ENCODE measurements at places on chromosomes 6 and 20.

- no peak for DNase-seq
Measured at GRCh38 chr20:16699293-16699692, 30.5 kb upstream of the SNRPB2 start.

- peak; percentile 45 for DNase-seq
Measured at GRCh38 chr6:144585217-144585814, 300.2 kb downstream of the UTRN start.

DNA sequence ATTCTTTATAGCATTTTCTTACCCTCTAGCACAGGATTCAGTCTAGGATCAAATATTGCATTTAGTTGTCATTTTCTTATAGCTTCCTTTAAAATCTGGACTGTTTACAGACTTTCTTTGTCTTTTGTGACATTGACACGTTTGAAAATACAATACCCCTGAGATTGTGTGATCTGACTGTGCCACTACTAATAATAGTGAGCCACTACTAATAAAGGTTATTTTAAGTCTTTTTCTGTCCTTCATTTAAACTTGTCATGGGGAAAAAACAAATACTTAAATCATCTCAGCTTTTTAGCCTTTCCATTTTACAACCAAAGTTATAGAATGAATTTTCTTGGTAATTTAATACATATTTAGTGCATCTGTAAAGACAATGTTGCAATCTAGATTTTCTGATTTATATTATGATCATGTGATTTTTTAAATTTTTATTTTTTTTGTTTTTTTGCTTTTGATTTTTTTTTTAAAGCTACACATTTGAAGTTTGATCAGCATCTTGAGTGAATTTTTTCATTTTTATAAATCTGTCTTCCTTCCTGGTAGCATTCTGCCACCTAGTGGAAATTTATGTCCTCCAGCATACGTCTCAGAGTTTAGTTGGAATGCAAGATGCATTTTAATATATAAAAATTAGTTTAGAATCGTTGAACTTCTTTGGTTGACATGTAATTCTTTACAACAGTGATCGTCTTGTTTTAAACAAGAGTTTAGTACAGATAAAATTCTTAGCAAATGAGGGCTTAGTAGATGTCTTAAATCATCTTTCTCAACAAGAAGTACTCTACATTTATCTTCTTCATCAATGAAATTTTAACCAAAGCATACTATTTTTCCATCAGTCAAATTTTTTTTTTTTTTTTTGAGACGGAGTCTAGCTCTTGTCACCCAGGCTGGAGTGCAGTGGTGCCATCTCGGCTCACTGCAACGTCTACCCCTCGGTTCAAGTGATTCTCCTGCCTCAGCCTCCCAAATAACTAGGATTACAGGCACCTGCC is 119.4 kb downstream of the NCOA3 start:
- DNase-seq = peak; percentile 39

- no peak for DNase-seq
Measured at GRCh38 chr20:38134427-38135270, 30.4 kb downstream of the TGM2 start.

GRCh38 chr20:52552181-52552872 is 360.7 kb upstream of the ZFP64 start:
- DNase-seq = no peak

- DNase-seq = peak; percentile 61
Measured at GRCh38 chr20:40688129-40689099, 622 bp downstream of the MAFB start.

- DNase-seq = no peak
Measured at GRCh38 chr6:167565884-167566599, 241.2 kb downstream of the TTLL2 start.

GRCh38 chr6:166156942-166157341 is 10.7 kb downstream of the TBXT start:
- no peak for DNase-seq

DNA sequence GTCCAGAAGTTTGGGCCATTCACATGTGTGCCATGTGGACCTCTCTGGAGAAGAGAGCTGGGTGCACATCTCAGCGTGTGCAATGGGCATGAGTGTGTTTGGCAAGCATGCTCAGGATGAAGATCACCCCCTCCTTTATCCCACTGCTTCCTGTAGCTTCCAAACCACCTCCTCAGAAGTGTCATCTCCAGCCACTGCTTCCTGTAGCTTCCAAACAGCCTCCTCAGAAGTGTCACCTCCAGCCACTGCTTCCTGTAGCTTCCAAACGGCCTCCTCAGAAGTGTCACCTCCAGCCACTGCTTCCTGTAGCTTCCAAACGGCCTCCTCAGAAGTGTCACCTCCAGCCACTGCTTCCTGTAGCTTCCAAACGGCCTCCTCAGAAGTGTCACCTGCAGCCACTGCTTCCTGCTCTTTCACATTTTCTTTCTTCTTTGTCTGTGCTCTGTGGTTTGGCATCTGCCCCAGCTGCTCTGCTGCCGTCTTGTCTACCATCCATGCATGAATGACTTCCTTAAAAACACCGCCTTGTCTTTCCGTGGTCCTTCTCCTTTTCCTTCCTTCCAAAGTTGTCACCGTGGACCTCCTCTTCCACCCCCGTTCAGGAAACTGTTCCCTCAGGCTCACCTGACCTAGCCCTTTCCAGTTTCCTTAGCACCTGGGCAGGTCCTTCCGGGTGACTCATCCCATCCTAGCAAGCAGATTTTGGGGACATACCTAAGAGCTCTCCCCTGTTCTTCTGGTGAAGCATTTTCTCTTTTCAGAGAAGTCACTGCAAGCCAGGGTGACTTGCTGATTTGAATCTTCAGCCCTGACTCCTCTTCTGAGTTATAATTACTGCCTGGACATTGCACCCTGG is 43.5 kb upstream of the TIAM2 start:
- DNase-seq = no peak

DNA sequence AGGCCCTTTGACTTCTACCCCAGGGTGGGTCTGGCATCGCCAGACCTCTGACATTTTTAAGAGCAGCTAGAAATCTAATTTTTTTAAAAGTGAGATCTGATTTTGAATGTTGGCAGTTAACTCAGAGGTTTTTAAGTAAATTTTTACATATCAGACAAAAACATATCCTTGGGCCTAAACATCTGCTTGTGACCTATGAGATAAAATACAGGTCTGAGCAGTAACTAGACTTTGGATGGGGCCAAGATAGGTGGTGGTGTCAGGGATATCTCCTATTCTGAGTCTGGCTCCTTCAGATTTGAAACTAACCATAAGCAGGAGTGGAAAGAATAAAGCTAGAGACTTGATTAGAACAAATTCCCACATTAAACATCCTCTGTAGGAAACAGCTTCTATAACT is 17.6 kb downstream of the RALY start:
- DNase-seq = no peak

DNA sequence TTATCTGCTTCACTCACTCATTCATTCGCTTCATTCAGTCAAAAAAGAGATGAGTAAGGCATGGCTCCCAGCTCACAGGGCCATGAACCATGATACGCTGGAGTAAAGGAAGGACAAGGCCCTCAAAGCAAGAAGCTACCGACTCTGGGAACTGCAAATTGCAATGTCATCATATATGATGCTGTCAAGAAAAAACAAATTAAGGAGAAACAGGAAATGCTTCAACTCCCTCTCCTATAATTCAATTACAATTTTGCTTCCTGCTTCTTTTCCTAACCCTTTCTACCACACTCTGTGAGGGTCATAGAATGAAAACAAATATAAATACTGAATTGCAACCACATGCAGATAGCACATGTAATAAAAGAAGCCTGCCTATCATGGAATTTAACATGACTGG is 725.7 kb upstream of the FLRT3 start:
- DNase-seq = no peak

DNA sequence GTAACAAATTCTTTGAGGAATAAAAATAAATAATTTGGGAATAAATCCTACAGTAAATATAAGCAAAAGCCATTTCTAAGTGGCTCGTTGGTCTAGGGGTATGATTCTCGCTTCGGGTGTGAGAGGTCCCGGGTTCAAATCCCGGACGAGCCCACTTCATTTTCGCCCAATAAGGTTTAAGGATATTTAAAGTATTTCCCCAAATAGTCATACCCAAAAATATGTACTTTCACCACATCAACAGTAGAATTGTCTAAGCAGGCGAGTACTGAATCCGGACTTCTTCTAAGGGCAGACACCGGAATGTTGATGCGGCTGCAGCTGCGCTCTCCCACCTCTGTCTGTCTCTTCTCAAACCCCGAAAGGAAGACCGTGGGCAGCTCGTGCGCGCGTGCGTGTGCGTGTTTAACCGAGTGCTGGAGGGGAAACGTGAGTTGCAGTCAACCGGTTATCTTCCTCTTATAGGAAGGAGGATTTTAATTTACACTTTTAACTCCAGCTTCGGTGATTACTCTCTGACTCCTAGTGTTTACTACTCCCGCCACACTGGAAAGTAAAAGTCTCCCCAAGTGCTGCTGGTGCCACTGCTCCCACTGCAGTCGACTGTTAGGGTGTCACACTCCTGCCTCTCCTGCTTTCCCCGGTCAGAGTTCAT is 155.7 kb upstream of the PRSS16 start:
- DNase-seq = peak; percentile 65

DNA sequence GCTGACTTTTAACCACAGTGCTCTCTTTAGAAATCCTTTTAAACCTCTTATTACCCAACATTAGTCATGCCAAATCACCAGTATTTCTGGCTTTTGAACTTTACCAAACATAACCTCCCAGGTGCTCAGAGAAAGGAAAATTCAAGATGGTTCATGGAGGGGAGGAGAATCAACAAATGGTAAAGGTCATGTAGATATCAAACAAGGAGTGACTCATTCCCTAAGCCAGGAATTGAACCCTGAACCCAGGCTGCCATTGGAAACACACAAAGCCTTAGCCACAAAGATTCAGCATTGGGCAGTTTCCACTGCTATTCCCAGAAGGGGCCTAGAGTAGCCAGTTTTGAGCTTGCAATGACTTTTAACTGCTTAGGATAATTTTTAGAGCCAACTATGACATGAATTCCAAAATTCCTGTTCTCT is 21.6 kb upstream of the ENTPD6 start:
- no peak for DNase-seq

DNA sequence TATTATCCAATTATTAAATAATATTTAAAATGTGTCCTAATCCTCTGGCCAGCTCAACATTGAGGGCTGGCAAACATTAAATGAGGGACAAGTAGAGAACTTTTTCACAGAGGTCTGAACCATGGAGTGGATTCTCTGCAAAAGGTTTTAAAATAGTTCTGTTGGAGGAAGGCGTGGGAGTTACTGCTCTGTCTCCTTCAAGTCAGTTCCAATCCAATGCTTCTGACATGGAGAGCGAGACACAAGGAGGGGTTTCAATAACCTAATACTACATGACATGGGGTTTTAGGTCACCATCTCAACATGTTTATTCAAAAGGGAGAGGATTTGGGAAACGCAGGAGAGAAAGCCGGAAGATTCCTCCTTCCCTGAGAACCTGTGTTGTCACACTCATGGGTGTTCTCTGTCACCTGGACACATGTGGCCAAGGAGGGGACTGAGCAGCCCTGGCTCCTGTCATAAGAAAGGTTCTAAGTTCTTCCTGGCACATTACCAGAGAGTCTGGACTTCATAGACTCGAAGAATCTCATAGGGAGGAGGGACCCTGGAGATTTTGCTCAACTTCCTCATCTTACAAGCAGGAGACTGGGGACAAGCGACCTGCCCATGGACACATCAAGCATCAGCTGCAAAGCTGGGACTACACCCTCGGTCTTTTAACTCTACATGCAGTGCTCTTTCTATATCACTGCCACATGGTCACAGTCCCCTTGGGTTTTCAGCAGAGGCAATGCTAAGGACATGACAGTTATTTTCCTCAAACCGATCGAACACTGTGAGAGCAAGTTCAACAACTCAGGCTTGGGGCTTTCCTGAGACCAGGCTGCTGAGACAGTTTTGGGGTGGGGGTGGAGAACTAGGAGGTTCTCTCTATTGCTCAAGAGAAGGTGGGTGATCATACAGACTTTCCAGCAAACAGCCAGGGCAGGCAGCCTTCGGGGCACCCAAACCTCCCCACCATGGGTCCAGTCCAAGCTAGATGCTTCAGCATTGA is 38.6 kb downstream of the PRDM1 start:
- no peak for DNase-seq

DNA sequence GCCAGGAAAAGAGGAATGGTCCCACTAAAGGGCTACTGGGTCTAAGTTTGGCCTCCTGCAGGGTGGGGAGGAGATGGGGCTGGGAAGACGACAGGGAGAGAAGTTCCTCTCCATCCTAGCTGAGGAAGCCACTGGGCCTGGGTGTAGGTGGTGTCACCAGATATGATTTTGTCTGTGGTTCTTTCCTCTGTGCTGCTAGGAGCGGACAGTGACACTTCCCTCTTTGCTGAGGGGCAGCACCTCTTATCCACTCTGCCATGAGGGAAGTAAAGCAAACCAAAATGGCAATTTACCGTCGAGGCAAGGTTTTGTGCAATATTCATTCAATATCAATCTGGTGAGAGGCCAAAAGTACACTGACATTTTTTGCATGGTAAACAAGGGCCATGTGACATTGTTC is 33.0 kb upstream of the NR2E1 start:
- DNase-seq = no peak

- no peak for DNase-seq
Measured at GRCh38 chr20:39259808-39260207, 297.7 kb downstream of the DHX35 start.

Measured in NCI-H345 (cell line).